K562 (cell line): ENCODE measurements at places on chromosomes 7 and 10.

DNA sequence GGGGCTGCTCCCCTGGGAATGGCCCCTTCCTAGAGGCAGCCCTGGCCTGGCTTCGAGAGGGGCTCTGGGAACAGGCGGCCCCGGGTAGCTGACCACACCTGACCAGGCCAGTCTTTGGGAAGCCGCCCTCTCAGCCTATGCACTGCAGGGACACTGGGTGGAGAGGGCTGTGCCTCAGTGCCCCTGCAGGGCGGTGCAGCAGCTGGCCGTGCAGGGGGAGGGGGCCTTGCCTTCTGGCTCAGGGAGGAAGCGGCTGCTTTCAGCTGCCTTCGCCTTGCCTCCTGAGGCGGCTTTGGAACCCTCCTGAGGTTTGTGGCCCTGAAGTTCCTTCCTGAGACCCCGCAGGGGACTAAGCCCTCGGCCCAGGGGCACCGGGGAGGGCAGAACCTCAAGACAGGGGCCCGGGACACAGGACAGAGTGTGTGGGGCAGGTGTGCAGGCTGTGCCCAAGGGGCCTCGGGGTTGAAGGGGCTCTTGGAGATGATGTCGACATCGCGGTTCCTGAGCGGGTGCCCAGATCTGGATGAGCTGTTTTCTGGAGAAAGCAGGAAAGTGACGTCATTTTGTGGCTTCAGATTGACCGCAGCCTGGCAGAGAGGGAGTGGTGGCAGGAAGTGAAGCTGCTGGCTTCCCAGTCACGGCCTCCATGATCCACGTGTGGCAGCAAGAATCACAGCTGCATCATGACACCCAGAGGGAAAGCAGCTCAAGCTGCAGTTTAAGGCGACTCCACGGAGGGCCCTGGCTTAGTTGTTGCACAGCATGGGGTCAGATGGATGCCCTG is 17.7 kb downstream of the ADAM8 start:
- peak; percentile 31 for DNase-seq

GRCh38 chr10:99368646-99369045 is 39.5 kb downstream of the CNNM1 start:
- no peak for DNase-seq

DNA sequence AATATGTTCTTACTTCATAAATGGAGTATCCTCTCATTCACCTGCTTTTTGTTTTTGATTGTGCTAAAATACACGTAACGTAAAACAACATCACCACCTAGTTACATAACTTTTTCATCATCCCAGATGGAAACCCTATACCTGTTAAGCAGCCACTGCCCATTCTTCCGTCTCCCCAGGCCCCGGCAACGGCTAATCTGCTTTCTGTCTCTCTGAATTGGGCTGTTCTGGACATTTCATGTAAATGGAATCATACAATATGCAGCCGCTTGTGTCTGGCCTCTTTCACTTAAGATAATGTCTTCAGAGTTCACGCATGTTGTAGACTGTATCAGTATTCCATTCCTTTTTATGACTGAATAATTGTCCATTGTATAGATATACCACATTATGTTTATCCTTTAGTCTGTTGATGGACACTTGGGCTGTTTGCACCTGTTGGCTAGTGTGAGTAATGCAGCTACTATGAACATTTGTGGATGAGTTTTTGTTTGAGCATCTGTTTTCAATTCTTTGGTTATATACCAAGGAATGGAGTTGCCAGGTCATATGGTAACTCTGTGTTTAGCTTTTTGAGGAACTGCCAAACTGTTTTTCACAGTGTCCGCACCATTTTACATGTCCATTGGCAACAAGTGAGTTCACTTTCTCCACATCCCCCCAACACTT is 14.1 kb upstream of the SUN1 start:
- no peak for DNase-seq

- DNase-seq = no peak
These were observed 591.6 kb upstream of the PFKP start for GRCh38 chr10:2475711-2476217.

GRCh38 chr10:5977471-5978229 is at the start of gene IL15RA:
IL15RA (minus strand) TSS chr10:5977543; CDS start chr10:5977492, 51 bp downstream.
- DNase-seq = peak; percentile 90

DNA sequence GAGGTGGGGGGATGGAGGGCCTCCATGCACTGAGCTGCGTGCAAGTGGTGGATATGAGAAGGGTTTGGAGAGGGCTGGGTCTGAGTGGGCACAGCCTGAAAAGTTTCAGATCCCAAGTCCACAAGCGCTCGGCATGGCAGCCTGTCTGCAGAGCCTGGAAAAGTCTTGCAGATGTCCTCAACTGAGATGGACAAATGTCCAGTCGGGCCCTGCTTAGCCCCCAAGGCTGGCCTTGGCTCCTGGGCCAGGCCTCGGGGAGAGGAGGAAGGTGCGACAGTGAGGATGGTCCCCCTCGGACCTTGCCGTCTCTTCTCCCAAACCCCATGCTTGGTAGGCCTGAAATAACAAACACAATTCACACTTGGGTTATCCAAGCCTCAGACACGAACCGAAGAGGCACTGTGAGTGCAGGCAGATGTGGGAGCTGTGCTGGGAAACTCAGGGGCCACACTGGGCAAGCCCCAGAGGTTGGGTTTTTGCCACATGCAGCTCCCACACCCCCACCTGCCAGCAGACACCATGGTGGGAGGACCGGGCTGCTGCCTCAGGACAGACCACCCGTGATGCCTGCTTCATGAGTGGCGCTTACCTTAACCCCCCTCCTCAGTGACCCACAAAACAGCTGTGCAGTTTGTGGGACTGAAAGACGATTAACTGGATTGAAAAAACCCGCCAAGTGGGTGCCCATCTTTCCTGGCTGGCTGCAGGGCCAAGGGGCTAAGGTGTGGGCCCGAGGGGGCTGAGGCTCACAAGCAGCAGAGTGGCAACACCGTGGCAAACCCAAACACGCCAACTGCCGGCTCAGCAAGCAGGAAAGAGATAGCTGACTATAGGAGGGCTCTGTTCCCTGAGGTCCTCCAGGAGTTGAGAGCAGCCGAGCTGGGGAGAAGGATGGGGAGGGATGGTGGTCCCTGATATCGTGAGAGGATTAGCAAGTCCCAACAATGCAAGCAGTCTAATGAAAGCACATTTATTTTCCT is 156.8 kb downstream of the RNF216 start:
- no peak for DNase-seq

DNA sequence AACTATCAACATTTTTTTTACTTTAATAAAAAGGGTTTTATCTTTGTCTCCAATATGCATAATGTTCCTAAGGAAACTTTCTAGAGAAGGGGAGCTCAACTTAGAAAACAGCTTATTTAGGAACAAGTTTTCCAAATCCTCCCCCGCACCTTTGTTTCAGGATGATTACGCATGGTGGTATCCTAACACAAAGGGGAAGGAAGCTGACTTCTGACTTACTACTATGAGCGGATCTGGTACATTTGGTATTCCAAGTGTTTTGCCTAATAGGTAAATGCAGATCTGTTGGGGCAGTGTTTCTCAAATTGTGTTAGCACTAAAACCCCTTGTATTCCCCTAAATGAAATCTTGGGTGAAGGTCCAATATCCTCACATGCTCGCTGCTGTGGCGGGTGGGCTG is 229.3 kb upstream of the KLF14 start:
- no peak for DNase-seq

GRCh38 chr7:148500978-148501377 is 89.6 kb upstream of the C7orf33 start:
- DNase-seq = no peak

DNA sequence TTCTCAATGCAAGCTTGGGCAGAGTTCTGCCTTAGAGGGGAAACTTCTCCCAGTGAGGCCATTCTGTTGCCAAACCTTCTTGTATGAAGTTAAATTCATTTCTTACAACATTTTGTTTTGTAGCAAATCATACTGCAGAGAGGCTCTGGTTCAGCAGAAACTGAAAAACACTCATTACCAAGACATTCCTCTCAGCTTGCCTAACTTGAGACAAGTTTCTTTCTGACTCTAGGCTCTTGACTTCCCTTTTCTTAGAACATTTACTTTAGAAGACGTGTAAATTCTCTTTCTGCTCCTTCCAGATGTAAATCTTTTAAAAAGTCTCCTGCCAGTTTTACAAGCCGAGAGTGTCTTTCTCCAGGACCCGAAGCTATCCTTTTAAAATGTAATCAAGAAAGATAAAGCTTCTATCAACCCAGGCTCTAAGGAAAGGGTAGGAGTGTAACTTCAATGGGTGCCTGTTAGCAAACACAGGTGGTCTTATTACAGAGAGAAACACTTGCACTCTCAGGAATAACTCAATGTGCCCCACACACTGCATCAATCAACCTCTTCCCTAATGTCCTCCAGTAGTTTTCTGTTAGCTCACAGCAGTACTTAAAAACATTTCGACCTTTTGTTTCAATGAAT is 80.5 kb upstream of the TAS2R16 start:
- DNase-seq = no peak

DNA sequence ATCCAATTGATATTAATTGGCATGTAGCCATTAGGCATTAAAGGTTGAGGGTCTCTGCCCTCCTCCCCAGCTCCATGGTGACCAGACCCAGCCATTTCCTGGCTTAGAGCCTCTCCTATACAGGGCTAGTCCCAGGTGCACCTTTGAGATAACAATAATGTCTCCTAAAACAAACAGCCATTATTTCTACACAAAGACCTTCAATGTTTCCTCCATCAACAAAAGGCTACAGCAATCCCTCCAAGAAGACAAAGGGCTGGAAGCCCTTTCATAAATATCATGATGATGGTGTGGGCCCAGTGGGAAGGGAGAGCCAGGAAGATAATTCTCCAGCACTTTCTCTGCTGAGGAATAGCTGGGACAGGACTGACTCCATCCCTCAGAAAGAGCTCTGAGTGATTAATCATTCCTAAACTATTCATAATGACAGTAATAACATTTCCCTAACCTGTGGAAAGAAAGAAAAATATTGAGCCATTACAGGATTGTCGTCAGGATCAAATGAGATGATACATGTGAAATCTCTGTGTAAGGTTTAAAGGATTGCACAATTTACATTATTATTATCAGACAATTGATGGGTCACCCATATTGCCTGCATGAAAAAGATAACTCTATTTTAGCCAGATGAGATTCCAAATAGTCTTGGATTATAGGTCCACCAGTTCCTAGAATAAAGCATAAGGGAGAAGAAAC is 10.2 kb downstream of the PKD2L1 start:
- no peak for DNase-seq

GRCh38 chr10:69716711-69717560 is 84.8 kb upstream of the COL13A1 start:
- peak; percentile 82 for DNase-seq

- peak; percentile 26 for DNase-seq
These were observed 144.7 kb upstream of the ZNF716 start for GRCh38 chr7:57305192-57305748.

- DNase-seq = peak; percentile 20
These were observed 9.4 kb downstream of the HNRNPF start for GRCh38 chr10:43399320-43400310.

- DNase-seq = peak; percentile 97
These were observed 81.1 kb downstream of the ZMIZ1 start for GRCh38 chr10:79149662-79150443.

- no peak for DNase-seq
These were observed 615.0 kb downstream of the ANKRD7 start for GRCh38 chr7:118839515-118839914.

DNA sequence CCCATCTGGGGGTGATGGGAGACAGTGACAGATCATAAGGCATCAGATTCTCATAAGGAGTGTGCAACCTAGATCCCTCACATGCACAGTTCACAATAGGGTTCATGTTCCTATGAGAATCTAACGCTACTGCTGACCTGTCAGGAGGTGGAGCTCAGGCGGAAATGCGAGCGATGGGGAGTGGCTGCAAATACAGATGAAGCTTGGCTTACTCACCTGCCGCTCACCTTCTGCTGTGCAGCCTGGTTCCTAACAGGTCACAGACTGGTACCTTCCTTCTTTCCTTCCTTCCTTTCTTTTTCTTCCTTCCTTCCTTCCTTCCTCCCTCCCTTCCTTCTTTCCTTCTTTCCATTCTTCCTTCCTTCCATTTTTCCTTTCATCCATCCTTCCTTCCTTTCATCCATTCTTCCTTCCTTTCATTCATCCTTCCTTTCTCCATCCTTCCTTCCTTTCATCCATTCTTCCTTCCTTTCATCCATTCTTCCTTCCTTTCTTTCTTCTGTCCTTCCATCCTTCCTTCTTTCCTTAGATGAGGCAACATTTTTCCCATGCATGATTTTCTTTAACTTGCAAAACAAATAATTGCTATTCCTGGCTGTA is 370.0 kb upstream of the AUTS2 start:
- DNase-seq = no peak

DNA sequence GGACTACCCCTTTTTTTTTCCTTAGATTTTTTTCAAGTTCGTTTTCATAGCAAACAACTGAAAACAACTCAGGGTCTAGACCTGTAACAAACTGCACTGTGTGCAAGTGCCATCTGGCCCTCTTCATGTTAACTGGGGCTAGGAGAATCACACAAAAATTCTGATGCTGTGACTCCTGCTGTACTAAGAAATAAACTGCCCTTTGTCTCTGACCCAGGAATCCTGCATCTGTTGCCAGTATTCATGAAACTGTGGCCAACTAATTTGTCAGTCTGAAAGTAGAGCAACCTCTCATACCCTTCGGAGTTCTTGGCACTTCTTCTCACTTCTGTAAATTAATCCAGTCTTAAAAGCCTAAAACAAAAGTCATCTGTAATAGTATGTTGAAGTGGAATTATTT is 218.4 kb upstream of the PCDH15 start:
- DNase-seq = no peak

DNA sequence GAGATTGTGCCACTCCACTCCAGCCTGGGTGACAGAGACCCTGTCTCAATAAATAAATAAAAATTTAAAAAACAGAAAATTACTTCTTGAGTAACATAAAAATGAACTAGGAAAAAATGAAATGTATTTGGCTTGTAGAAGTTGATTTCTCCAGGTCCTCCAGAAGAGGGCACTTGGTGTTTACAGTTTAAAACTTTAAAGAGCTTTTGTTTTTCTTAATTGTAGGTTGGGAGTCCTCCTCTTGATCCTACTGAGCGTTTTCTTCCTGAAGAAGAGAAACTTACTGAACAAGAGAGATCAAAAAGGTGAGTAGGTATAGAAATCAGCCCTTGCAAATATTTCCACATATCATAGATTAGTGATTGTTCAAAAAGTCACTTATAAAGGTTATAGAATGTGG is 16.2 kb downstream of the KIFBP start:
- DNase-seq = no peak

DNA sequence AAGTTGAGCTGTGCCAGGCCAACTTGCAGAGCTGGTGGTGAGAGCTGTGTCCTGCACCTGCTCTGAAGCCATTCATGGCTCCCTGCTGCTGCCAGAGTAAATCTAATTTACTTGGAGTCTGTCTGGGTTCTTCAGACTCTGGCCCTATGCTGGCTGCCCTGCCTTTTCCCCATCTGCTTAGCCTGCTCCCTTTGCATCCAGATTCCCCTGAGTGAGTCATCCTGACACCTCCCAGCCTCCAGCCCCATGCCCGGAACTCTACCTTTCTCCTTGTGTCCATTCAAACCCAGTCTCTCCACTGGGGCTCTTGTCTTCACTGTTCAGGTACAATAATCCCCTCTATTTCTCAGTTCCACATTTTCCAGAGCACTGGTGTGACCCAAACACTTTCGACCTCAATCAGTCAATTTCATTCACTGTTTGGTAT is 434.4 kb upstream of the ZMIZ1 start:
- no peak for DNase-seq

- DNase-seq = no peak
These were observed 422.4 kb downstream of the PARD3 start for GRCh38 chr10:34392641-34393170.
